Adipocyte (in vitro differentiated cells): ENCODE measurements at places on chromosomes 3 and 15.

DNA sequence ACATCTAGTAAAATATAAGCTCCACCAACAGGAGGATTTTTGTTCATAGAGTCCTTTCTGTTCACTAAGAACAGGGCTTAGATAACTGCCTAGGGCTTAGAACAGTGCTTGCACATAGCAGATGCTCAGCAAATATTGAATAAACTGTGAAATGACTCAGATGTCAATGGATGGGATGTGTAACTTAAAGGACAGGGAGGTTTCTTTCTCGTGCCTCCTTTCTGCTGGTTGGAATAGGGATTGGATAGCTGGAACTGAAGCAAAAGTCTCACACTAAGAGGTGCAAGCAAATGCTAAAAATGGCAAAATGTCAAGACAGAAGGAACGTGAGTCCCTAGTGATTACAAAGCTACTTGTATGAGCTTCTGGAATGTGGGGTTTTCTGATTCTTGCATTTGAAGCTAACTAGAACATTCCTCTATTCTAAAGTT, 392.8 kb upstream of the WNT5A start:
- DNase-seq, result peak; percentile 47

DNA sequence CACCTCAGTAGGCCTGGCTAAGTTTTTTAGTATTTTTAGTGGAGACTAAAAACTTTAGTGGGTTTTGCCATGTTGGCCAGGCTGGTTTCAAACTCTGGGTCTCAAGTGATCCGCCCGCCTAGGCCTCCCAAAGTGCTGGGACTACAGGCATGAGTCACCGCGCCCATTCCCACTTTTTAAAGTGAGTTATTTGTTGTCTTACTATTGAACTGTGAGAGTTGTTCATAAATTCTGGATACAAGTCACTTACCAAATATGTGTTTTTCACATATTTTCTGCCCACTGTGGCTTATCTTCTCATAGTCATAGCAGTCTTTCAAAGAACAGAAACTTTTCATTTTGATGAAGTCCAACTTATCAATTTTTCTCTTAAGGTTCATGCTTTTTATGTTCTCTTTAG, 29.9 kb upstream of the SPSB4 start:
- DNase-seq, result peak; percentile 6

GRCh38 chr3:158768361-158768787, 33.5 kb upstream of the MFSD1 start:
- peak; percentile 73 for DNase-seq

GRCh38 chr3:71528816-71529215, 54.7 kb downstream of the FOXP1 start:
- DNase-seq, result no peak

DNA sequence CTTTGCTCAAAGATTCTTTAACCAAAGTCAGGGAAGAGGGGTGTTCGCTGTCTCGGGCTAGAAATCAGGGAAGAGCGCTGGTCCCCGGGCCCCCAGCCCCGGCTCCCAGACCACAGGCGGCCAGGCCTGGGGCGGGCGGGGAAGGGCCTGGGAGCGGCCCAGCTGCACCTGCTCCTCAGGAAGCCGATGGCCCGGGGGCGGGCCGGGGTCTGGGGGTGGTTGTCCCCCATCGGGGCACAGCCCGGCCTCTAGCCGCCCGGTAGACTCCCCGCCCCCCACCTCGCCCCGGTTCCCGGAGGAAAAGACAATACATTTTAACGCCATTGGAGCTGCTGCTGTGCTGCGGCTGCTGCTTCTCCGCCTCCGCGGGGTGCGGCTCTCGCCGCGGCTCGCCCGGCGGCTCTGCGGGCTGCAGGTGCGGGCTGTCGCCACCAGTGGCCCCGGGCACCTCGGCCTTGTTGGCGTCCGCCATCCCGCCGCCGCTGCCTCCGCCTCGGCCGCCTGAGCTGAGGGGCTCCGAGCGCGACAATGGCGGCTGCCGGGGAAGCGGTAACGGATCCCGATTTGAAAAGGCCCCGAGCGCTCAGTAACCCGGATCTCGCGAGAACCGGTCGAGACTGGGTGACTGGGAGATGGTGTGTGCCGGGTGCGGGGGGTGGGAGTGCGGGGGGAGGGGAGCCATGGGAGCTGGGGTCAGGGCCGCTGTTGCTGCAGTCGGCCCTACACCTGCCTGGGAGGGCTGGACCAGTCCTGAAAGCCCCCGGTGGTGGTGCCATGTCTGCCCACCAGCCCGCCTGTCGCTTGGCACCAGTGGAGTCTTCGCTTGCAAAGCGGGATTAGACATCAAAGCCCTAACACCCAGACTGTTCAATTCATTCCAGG, at the start of gene MYEF2:
TSS of gene MYEF2 (minus strand) at position 530 of the 882 bp plus-strand sequence. CDS start at position 472, 58 bp downstream.
- peak; percentile 86 for DNase-seq

DNA sequence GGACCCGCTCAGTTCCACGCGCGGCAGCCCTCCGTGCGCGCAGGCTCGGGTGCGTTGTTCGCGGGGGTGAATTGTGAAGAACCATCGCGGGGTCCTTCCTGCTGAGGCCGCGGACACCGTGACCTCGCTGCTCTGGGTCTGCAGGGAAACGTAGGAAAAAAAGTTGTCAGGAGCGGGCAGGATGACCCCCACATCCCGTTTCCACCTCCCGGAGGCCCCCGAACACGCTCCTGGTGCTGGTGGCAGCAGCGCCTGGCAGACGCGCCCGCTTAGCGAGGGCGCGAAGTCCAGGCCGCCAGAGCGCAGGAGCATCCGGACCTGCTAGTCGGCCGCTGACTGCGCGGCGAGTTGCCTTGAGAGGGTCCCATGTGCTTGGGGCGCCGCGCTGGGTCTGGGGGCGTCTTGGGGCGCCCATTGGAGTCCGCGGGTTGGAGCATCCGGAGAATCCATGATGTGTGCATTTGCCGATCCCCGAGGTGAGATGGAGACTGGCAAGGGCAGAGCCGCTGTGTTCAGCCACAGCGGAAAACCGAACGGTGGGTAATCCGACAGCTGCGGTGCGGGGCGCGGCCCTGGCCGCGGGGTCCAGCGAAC, 520 bp downstream of the GREM1 start:
- peak; percentile 59 for DNase-seq

- no peak for DNase-seq
These were observed 306.5 kb downstream of the RPLP1 start for GRCh38 chr15:69758810-69759790.

DNA sequence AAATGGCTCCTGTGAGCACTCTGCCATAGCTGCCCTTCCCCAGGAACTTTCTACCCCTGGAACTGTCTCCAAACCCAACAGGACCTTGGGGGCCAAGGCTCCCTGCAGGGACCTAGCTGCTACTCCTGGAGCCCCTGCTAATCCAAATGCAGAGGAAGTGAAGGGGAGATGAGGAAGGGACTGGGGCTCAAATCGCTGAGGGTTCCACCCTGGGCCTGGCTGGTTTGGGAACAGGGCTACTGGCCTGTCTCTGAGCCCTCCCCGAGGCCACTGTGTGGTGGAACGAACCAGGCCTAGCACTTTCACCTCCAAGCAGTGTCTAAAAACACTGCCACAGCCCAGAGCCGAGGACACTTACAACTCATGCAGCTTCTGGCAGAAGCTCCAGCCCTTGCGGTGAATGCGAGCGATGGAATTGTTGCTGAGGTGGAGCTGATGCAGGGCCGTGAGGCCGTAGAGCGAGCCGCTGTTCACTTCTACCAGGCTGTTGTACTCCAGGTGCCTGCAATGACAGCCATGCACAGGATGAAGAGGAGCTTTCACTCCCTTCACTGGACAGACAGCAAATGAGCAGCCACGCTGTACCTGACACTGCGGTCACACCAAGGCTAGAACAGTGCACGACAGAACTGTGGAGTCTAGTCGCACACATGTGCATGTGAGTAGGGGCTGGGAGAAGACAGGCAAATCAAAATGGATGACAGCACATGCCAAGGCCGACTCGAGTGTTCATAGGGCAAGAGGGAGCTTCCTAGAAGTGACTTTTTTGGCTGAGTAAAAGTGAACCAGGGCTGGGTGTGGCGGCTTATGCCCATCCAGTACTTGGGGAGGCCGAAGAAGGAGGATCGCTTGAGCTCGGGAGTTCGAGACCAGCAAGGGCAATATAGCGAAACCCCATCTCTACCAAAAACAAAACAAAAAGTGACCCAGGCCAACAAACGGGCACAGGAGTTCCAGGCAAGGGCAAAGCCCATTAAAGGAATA, 90.8 kb downstream of the LRIG1 start:
- no peak for DNase-seq

GRCh38 chr3:59392116-59392515, 342.3 kb upstream of the CFAP20DC start:
- no peak for DNase-seq
